ENCODE measurements at places on chromosomes 3 and 15.

GRCh38 chr15:28030801-28031200 lies 68.3 kb downstream of the OCA2 start:
- DNase-seq: no peak

DNA sequence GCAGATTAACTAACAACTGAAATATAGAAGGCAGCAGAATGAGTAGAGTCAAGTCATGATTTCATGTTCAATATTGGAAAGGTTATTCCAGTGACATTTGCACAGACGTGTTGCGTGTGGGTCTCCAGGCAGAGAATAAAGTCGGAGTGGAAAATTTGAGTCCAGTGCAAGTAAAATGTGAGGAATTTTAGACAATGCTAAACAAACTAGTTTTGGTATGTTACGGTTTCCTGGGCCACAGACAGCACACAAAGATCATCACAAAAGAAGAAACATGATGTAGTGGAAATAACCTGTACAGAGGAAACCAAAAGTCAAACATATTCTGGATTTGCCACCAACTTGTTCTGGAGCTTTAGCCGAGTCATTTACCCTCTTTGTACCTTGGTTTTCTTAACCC lies 367 bp downstream of the OR4F6 start:
- DNase-seq: no peak

GRCh38 chr3:111739311-111739911 lies 119.7 kb upstream of the PHLDB2 start:
- no peak for DNase-seq

DNA sequence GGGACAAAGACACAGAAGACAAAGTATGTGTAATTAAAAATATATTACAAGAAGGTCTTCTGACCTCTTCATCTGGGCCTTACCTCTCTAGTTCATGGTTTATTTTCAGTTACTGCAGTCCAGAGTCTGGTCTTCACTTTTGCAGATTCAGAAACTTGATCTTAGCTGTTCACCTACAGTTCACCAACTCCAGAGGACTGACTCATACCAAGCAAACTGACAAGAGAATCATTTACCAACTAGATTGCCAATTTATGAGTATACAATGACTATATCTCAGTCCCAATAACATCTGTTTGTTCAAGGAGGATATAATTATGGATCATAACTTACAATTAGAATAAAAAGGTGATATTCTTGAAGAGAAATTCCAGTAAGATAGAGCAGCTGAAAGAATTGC lies 9.0 kb downstream of the P2RY1 start:
- no peak for DNase-seq

- DNase-seq: no peak
These were observed 42.4 kb downstream of the TNIK start for GRCh38 chr3:171417813-171418212.

DNA sequence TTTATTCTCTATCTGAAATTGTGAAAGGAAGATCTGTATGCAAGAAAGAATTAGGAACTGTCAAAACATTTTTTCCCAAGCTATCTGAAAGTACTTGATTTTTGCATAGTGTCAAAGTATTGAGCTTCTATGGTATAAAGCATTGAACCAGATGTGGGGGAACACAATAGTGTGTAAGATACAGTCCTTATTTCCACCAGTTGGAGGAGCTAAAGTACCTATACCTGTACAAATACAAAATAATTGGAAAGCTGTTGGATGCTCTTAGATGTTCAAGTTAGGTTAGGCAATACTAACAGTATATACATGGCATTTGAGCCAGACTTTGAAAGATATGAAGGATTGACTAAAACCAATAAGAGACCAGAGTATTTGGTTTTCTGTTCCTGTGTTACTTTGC lies 148.4 kb downstream of the B3GALNT1 start:
- DNase-seq: no peak

- DNase-seq: no peak
These were observed 93.8 kb downstream of the XRN1 start for GRCh38 chr3:142354076-142354475.

DNA sequence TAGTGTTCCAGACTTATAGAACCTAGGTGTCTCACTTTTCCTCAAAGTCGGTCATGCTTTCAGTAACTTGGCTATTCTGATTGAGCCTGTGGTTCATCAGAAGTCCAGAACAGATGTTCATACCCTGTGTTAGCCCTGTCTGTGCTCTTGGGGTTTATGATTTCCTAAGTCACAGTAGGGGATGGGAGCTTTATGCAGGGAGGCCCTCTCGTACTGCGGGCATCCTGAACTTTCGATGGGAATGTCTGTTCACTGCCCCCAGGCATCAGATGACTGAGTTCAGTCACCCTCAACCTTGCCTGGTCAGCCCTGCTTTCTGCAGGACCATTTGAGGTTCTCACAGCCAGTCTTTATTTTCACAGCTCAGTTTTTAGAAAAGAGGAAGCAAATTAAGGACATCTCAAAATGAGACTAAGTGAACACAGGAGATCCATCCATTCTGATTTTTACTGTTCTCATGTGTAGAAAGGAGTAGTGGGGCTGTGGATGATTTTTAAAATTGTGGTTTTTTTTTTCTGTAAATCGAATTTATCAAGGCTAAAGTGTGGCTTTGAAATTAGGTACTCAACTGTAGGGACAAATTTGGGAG lies 71.3 kb downstream of the CMTM8 start:
- no peak for DNase-seq

GRCh38 chr3:124229420-124229819 lies 237.5 kb upstream of the ROPN1 start:
- no peak for DNase-seq

DNA sequence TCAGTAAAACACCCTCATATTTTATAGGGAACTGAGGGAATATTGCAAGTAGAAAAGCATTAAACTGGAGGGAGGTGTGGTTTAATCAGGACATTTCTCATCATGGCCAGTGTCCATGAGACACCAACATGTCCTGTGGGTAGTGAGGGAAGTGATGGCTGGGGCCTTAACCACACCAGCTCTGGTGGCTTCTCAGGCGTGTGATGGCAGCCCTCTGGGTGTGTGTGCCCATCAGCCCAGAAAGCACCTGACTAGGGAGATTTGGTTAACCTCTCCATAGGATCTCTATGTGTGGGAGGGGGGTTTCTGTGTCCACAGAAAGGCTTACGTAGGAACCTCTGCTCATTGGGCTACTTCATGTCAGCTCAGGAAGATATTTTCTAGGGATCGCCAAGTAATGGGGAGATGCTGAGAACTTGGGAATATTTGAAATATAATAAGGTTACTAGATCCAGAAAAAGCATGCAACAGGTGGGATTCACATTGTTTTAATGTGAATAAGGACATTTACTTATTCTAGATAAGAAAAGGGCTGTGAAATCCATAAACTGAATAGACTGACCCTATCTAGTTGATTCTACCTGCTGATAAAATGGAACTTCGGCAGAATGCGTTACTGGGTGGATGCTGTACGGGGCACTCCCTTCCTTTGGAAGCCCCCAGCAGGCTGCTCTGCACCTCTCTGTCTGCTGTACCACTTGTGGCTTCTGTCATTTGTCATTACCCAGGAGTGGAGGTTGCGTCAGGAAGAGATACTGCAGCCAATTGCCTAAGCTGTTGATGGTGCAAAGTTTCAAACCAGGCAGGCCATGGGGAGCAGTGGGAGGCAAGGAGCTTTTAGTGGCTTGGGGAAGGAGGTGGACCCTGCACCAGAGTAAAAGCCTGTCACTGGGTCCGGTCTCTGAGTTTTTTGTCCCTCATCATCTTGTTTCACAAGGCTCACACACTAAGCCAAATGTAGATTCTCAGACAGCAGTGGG lies 21.5 kb downstream of the PDHB start:
- no peak for DNase-seq

GRCh38 chr3:100033184-100033583 lies 81.1 kb downstream of the FILIP1L start:
- DNase-seq: no peak

DNA sequence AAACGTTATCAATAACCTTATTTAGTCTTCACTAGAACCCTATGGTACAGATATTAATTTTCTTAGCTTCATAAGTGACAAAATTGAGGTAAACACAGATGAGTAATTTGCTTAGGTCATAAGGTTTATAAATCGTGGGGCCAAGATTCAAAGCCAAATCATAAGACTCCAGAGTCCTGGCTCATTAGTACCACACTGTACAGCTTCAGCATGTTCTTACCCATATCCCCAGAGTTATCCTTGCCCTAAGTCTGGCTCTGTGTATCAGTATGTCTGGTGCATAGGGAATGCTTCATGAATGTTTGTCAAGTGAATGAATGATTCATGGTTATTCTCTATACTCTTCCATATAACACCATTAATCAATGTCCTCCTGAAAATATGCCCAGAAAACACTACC lies 45.6 kb upstream of the ST3GAL6 start:
- no peak for DNase-seq

DNA sequence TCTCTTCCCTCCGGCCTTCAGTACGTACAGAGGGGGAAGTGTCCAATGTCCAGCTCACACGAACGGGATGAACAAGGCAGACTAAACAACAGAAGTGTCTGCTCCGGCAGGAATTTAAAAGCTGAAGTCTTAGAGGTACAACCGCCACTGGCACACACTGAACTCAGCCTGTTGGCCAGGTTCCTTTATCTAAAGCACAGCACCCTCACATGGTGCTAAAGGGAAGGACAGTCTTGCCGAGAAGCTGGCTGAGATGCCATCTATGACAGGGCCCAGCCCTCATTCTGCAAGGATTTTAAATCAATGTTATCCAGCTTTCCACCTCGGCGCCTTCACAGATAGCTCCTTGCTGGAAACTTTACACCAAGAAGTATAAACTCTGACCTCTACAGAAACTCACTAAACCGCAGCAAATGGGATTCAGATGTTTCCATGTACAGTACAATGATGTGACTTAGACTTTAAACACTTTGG lies 2.8 kb downstream of the ADAMTS17 start:
- DNase-seq: no peak

GRCh38 chr3:52463416-52463815 lies 8.0 kb downstream of the NISCH start:
- DNase-seq: no peak
